Stimulated activated CD4-positive, alpha-beta T cell treated with anti-CD3 and anti-CD28 coated beads, Interleukin-1b, Interleukin-23, amount 100 ng/mL, for 1 hour (primary cell): ENCODE measurements at places on chromosomes 13 and 19.

- no peak for DNase-seq
These were observed 26.2 kb downstream of the MAST3 start for GRCh38 chr19:18123819-18124218.

GRCh38 chr19:43842007-43842406 lies 14.9 kb downstream of the ZNF283 start:
- no peak for DNase-seq

DNA sequence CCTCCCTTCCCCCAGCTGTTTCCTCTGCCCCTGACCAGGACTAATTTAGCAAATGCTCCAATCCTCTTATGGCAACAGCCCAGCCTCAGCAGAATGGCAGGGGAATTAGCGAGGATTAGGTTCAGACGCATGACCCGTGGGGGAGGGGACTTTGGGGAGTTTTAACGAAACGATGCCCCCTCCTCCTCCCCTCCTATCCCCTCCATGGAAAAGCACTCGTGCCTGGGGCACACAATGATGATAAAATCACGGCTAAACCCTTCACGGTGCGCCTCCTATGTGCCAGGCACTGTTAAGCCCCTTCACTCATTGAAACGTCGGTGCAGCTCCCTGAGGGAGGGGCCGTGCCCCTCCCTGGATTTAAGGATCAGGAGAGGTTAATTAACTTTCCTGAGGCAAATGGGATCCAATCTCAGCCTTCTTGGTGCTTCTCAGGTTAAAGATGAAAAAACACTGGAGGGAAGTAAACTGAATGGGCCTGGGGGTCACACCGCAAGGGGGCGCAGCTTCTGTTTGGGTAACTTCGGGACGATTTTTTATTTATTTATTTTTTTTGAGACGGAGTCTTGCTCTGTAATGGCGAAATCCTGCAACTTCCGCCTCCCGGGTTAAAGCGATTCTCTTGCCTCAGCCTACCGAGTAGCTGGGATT lies 10.1 kb upstream of the TPRX2 start:
- no peak for DNase-seq

DNA sequence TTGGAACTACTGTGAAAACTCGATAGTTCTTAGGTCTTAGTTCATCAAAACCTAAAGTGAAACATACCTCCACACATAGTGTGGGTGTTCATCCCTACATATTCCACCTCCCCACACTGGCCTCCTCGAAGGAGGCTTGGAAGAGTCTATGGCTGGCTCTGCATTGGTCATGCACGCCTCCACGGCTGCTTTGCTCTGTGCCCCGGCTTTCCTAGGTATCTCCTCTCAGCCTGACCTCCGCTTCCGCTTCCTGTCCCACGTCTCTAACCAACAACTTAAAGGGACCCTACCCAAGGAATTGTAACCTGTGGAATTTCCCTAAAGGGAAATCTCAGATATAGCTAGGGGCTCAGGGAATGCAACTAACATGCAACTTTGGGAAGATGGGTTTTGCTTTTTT lies 79.7 kb upstream of the MBNL2 start:
- DNase-seq: no peak

DNA sequence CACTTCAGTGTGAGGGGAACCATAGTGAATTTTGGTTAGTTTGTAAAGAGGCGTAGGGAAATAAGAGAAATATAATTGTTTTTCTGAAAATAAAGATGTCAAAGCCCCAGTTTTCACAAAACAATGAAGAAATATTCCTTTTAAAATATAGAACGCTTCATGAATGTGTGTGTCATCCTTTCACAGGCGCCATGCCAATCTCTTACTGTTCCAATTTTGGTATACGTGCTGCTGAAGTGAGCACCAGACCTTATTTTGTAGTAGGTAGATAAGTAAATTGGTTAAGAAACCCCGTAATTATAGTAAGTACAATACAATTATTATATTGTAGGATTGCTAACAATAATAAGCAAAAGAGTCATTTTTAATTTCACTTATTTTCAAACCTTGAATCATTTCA lies 43.3 kb downstream of the NAA16 start:
- no peak for DNase-seq

- no peak for DNase-seq
These were observed 57.7 kb upstream of the MCF2L start for GRCh38 chr13:112911285-112911701.

DNA sequence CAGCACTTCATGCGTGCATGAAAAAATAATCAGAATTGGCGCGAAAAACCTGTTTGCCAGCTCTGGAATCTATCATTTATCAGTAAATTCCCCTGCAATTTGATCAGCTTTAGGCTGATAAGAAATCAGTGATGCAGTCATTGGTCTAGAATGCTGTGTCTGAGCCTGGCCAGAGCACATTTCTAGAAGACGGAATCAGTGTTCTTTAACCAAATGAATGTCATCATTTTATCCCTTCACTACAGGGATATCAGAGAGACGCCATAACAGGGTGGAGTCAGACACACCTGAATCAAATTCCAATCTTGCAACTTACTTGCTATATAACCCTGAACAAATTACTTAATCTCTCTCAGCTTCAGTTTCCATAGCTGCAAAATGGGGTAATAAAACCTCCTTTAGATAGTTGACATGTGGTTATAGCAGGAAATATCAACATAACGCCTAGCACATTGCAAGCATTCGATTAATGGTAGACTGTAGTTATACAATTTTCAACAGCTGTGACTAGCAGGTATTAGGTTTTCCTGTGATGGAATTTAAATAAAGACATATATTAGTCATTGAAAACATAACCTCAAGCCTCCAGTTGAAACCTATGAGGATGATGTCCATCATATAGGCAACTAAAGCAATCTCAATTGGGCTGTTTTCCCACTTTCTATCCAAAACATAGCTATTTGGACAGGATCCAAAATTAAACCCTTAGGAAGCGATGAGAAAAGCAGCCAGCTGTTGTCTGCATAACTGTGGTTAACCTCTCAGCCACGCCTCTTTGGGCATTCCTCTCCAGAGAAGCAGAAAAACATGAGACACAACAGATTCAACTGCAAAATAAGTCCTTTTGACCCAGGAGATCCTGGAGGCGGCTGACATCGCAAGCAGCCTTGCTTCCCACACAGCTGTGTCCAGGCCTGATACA lies 51.6 kb upstream of the UBL3 start:
- DNase-seq: no peak

- DNase-seq: no peak
These were observed 16.0 kb downstream of the ALOX5AP start for GRCh38 chr13:30751183-30751933.

GRCh38 chr19:8640402-8641004 lies 10.1 kb downstream of the NFILZ start:
- no peak for DNase-seq

DNA sequence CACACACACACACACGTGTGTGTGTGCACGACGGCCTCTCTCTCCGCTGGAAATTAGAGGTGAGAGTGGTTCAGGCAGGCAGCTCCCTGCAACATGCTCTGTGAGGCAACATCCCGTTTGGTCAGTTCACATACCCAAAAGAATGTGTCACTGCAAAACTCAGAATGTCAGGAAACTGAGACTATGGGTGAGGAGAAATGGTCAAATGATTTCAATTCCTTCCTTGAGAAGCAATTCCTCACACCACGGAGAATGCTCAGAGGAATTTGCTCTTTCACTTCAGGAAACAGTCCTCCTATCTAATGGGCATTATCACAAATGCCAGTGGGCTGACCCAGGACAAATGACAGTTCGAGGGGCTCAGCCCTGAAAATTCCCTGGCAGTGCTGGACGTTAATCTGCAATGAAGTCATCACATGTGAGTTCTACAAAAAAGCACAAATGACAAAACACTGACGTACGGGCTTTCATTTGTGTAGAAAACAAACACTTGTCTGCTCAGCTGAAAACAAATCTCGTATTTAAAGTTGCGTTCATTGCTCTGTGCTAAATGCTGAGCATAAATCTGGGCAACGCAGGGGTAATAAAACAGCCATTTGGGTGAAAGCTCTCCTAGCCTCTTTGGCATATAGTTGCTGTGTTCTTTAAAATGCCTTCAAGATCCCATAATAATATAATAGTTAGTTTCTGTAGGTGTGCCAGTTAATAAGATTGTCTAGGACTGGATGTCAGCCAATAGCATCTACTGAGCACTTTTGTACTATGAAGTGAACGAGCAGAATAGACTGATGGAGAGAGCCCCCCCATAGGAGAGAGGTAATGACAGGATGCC lies 18.6 kb upstream of the LATS2 start:
- DNase-seq: no peak

DNA sequence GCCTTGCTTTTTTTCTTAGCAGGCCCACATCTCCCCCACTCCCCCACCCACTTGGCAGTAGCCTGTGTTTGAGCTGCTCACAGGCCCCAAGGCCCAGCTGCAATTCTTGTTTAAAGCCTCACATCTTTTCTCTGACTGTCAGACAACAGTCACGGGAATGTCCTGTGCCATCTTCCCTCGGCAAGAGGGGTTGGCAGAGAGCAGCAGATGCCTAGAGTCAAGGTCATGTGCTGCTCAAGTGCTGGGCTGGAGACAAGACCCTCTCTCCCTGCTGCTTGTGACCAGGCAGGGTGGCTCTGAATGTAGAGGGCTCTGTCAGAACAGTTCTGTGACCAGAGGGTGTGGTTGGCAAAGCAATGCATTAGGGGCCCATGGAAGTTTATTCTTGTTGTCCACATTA lies 47.4 kb downstream of the BBC3 start:
- no peak for DNase-seq

- DNase-seq: no peak
These were observed 63.5 kb upstream of the MYCBP2 start for GRCh38 chr13:77390391-77390790.

DNA sequence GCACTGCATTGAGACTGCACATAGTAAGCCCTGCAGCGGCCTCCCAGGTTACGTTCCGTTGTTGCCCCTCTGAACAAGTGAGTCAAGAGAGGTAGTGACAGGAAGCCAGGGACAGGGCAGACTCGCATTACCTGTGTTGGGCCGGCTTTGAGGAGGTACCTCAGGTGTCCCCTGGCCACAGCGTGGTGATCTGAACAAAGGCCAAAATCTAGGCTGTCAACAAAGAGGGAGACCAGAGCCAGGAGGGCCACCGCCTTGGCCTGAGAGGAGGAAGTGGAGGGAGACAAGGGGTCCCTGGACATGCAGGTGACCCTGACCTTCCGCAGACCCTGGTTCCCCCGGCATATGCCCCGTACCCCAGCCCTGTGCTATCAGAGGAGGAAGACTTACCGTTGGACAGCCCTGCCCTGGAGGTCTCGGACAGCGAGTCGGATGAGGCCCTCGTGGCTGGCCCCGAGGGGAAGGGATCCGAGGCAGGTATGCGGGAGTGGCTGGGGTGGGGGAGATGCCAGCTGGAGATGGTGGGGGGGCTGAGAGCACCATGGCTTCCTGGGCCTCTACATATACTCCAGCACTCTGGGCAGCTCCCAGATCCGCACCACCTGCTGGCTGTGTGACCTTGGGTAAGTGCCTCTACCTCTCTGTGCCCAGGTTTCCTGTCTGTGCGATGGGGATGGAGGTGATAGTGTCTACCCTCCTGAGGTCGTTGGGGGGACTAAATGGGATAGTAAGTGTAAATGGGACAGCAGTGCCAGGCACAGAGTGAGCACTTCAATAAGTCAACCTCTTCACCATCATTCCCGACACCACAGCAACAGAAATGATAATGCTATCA lies 4.8 kb downstream of the SPIB start:
- no peak for DNase-seq

DNA sequence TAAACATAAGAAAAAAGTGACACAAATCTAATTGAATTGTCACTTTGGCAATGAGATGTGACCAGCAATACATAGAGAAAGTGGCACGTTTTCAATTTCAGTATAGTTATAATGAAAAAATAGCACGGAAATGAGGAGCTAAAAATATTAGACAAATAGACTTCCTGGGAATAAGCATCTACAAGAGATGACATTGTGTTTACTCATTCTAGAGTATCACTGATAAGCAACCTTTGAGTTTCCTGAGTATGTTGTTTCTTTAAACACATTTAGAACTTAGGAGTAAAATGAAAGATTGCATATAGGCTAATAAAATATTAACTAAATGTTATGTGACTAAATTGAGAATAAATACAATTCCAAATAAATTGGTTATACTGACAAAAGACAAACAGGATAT lies 207.1 kb upstream of the SLITRK6 start:
- DNase-seq: no peak

GRCh38 chr13:92512852-92513251 lies 713.8 kb upstream of the GPC6 start:
- no peak for DNase-seq

- no peak for DNase-seq
These were observed 240.6 kb downstream of the GGACT start for GRCh38 chr13:100347968-100348367.

DNA sequence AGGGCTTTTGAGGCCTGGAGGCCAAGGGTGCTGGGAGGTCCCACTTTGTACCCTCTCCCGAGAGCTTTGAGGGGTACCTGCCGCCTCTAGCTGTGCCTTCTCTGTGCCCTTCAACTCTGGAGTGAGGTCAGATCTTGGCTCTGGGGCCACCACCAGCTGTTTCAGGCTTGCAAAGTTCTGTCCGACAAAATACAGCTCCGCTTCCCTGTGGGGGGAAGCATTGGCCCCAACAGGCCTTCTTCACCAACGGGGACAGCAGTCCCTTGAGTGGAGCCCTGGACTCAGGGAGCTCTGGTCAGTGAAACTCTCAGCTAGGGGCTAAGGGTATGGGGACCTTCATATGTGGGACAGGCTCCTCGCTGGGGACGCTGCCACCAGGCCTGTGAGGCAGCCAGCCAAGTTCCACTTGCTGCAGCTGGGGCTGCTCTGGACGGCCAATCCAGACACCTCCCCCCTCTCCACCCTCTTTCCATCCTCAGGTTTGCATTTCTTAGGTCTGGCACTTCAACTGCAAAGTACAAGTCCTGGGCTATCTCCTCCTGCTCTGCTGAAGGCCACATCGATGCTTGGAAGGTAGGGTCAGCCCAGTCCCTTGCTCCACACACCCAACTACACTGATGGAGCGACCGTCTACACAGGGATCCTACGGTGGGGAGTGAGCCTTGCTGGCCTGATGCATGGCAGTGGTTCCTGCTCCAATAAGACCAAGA lies 46.8 kb downstream of the C13orf46 start:
- no peak for DNase-seq

DNA sequence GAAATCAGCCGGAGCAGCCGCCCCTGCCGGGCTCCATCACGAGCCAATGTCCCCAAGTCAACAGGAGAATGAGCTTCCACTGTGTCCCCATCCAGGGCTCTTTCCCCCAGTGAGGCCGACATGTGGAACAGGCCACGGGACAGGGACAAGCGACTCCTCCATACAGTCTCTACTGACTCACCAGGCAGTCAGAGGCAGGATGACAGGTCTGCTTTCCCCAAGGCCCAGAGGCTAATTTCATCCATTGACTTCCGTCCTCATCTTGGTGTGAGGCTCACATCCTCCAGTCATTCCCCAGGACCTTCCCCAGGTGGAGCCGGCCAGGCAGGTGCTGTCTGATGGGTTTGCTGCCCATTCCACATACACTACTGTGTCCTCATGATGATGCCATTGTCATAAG lies 3.5 kb downstream of the CEACAM6 start:
- DNase-seq: no peak

DNA sequence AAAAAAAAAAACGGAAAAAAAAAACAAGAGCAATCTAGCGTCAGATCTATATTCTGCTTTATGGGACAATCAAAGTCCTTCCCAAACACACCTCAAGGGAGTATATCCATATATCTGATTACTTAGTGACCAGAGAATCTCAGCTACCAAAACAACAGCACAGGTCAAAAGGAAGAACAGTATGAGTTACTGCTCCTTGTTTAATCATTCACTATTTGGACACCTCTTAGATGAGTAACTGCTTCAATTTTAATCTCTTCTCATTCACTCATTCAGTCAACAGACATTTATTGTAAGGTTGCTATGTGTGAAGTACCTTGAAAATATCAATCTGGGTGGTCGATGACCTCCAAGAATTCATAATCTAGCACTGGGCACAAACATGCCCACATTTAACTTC lies 193.2 kb downstream of the IRS2 start:
- no peak for DNase-seq

- DNase-seq: no peak
These were observed 1.8 kb downstream of the PRKACA start for GRCh38 chr19:14115756-14116155.
